ENCODE measurements at places on chromosomes 1 and 21.
A peak's percentile ranks its signal among the peaks of the same experiment; 100 is the strongest.

DNA sequence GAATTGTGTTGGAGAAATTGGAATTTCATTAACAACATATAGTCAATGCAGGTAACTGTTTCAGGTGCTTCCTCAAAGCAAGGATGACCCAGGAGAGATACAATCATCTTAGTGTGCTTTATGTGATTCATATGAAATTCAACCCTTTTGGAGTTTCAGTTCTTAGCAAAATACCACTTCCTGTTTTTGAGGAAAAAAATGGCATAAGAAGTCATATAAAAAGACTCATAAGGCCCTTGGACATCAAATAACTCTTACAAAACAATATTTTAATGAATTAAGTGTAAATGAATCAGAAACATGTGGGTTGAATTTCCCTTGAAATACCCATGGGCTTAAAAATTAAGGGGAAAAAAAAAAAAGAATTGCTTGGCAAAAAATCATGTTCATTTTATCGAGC lies 926.6 kb downstream of the LTN1 start:
- DNase-seq, result no peak

GRCh38 chr21:39125752-39126485 lies 57.3 kb downstream of the PSMG1 start:
- no peak for DNase-seq

DNA sequence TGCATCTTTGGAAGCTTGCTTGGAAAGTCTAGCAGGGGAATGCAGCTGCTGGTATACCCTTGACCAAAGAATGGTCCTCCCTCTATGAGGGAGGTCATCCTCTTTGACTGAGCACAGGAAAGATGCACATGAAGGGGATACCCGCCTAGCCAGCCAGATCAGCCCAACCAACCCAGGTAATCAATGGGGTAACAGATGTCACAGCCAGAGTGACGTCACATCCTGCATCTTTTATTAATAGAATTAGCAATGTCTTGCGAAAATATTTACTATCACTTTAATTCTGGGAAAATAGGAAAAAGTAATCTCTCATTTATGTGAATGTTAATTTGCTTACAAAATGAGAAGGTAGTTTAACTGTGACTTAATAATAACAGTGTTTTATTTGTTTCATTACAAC lies 25.6 kb upstream of the PTBP2 start:
- no peak for DNase-seq

DNA sequence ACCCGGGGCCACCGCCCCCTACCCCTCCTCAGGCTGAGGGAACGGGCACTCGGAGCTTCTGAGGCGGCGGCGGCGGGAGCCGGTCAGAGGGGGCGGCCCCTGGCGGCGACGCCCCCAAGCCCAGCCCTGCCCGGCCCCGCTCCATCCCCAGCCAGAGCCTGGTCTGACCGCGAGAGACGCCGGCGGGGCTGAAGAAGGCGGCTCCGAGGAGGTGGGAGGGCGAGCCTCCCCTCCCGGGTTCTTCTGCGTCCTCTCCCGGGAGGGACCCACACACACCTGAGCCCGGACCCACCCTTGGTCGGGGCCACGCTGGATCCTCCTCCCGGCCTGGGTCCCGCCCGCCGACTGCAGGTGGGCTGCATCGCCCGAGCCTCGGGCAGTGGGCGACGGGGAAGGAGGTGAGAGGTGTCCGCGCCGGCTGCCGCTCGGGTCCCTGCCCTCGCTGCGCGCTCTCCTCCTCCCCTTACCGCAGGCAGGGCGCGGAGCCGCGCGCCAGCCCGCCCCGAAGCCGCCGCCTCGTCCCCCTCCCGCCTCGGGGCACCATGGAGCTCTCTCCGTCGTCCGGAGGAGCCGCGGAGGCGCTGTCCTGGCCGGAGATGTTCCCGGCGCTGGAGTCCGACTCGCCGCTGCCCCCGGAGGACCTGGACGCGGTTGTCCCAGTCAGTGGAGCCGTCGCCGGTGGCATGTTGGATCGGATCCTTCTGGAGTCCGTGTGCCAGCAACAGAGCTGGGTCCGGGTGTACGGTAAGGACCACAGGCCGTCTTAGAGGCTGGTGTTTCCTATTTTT lies at the start of gene RASAL2:
TSS of gene RASAL2 (plus strand) at position 154 of the 788 bp plus-strand sequence. CDS start at position 543, 389 bp downstream.
- peak; percentile 71 for DNase-seq

GRCh38 chr21:33546086-33546485 lies 3.2 kb downstream of the SON start:
- DNase-seq, result no peak

- DNase-seq, result no peak
These were observed 276.1 kb downstream of the PTBP2 start for GRCh38 chr1:96997717-96998116.

GRCh38 chr1:229272164-229273158 lies 1.6 kb downstream of the RAB4A start:
- no peak for DNase-seq

DNA sequence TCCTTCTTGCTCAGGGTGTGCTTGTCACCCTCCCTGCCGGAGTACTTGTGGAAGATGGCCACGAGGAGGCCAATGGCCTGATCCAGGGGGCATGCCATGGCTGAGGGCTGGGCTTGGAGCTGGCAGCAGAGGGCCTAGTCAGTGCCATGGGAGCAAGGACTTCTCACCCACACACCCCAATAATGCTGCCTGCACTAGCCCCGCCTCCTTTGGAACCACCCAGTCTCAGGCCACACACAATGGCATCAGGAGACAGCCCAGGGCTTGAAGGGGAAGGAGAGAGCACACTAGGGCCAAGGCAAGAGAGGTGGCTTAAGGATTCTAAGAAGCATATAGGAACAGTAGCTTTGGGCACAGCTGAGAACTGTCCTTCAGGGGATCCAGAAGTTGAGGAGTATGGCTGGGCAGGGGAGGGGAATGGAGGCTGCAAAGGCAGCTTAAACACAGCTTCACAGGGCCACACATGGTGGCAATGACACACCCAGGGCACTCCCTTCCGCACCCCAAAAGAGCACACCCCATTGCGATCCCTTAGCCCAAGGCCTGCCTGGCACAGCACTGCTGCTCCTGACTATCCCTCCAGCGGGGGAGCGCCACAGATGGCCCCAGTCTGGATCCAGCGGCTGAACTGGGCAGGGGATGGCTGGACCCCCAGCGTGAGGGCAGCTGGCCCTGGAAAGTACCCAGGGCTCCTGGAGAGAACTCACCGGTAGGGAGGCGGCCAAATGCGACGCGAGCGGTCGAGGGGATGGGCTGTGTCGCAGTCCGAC lies at the start of gene S100A6:
TSS of gene S100A6 (minus strand) at position 750 of the 770 bp plus-strand sequence. CDS start at position 98, 652 bp downstream.
- DNase-seq, result peak; percentile 63

GRCh38 chr1:20936621-20937020 lies 149.5 kb upstream of the HP1BP3 start:
- no peak for DNase-seq

GRCh38 chr21:46268371-46268770 lies 17.0 kb downstream of the MCM3AP start:
- DNase-seq, result no peak

GRCh38 chr1:157773493-157774350 lies 3.2 kb downstream of the FCRL2 start:
- DNase-seq, result no peak

- no peak for DNase-seq
These were observed 4.2 kb upstream of the CHD1L start for GRCh38 chr1:147238053-147238902.

GRCh38 chr1:119827010-119827409 lies 15.8 kb upstream of the REG4 start:
- no peak for DNase-seq

All from breast epithelium (tissue), 4 donors.